Glutamatergic neuron (in vitro differentiated cells): ENCODE measurements at places on chromosomes 16 and 17. TPM values are rescaled to one million over a fixed set of nuclear protein-coding genes. Genes with fewer than 3 reads are reported as not detected.

DNA sequence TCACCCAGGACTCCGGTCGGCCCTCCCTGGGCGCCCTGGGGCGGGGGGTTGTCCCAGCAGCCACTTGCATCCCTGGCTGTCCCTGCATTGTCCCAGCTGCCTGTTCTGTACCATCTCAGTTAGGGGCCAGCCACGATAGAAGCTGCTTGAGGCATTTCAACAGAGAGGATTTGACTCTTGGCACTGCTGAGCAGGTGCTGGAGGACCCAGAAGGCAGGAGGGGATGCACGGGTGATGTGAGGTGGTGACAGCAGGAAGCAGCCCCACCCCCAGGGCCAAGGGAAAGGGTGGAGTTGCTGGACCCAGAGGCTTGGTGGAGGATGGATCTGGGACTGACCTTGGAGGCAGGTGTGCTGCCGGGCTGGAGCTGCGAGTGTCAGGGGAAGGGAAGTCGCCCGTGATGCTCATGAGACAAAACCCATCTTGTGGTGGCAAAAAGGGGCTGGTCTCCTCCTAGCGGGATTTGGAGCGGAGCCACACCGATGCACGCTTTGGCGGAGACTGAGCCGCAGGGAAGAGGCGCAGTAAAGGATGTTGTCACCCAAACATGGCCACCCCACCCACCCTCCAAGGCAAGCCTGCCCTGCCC is 188.0 kb upstream of the GSE1 start:
- H3K4me3 ChIP-seq, result no peak overlapping the region
- peak; percentile 21 for DNase-seq
- H3K27ac ChIP-seq, result peak overlapping the region; percentile 48
- peaks cover 43% of the 10 kb centered on the region for H3K4me1 ChIP-seq
- no peaks in the 10 kb centered on the region for H3K36me3 ChIP-seq
- peaks cover 6% of the 10 kb centered on the region for H3K27me3 ChIP-seq

- H3K27ac ChIP-seq, result peak overlapping the region; percentile 16
- peaks cover 14% of the 10 kb centered on the region for H3K36me3 ChIP-seq
- H3K4me3 ChIP-seq, result peak overlapping the region; percentile 33
- no peak for DNase-seq
- H3K27me3 ChIP-seq, result peaks cover 19% of the 10 kb centered on the region
- H3K4me1 ChIP-seq, result no peaks in the 10 kb centered on the region
These were observed 12.1 kb upstream of the DBNDD1 start for GRCh38 chr16:90031186-90031930.

DNA sequence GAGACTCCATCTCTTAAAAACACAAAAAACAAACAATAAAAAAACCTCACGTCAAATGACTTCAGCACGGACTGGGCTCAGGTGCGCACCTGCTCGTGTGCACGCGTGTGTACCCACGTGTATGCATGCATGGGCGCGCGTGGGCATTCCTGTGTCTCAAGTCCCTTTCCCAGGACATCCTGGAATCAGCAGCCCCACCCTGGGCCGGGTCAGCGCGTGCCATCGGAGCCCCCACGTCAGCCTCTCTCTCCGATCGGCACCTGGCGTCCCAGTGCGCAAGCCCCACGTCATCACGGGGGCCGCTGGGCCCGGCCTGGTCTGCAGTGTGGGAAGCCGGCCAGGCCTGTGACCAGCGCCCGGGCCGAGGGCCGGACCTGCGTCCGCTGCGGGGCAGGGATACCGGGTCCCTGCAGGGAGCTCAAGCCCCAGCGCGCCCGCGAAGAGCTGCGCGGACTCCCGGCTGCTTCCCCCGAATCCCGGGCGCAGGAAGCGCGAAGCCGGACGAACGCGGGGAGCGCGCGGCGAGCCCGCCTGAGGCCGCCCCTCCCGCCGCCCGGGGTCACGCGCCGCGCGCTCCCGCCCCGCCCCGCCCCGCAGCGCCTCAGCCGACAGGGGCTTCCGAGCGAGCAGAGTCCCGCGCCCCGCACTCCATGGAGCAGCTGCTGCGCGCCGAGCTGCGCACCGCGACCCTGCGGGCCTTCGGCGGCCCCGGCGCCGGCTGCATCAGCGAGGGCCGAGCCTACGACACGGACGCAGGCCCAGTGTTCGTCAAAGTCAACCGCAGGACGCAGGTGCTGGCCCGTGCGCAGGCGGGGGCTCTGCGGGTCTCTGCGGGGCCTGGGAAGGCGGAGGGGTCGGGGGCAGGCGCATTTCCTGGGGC is at the start of gene FN3K:
Gene FN3K (plus strand): TSS at position 629 of the 880 bp plus-strand sequence. CDS start 22 bp downstream, at position 651.
- peaks cover 17% of the 10 kb centered on the region for H3K36me3 ChIP-seq
- DNase-seq, result peak; percentile 79
- peaks cover 9% of the 10 kb centered on the region for H3K27me3 ChIP-seq
- peaks cover 2% of the 10 kb centered on the region for H3K4me1 ChIP-seq
- peak within 1 kb of the TSS; percentile 82 for H3K4me3 ChIP-seq
- peak within 1 kb of the TSS; percentile 48 for H3K27ac ChIP-seq

DNA sequence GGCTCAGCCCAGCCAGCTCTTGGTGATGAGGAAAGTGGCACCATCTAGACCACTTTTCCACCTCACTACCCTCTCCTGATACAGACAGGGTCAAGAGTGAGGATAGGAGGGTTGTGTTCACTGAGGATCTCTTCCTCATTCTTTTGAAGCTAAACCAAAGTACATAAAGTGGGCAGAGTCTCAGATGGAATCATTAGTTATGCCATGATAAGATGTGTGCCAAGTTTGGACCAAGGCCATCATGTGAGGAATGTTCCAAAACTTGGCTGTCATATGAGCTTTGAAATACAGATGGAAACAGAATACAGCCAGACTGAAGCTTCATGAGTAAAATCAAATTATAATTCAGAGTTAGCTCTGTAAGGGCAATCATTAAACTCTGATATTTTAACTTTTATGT is 37.2 kb downstream of the ACSM1 start:
- no peak overlapping the region for H3K4me3 ChIP-seq
- no peak overlapping the region for H3K27ac ChIP-seq
- no peaks in the 10 kb centered on the region for H3K4me1 ChIP-seq

- no peak overlapping the region for H3K27ac ChIP-seq
- peaks cover 2% of the 10 kb centered on the region for H3K27me3 ChIP-seq
- DNase-seq, result peak; percentile 69
- no peaks in the 10 kb centered on the region for H3K36me3 ChIP-seq
These were observed 831 bp upstream of the RCVRN start for GRCh38 chr17:9905902-9906301.

DNA sequence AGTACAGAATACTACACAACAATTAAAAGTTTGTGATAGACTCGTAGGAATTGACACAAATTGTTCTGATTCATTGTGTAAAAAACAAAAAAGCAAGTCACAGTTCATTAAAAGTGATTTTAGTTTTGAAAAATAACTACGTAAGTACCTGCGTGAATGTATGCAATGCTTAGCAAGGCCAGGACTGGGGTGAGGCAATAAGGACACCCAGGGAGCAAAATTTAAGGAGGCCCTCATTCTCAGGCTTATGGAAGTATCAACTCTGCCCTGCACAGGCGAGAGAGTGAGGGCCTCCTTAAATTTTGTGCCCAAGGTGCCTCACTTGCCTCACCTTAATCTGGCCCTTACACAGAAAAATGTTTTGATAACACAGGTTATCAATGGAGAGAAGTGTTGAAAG is 31.4 kb downstream of the NOG start:
- no peak overlapping the region for H3K4me3 ChIP-seq
- DNase-seq, result no peak
- no peaks in the 10 kb centered on the region for H3K4me1 ChIP-seq
- H3K36me3 ChIP-seq, result no peaks in the 10 kb centered on the region
- H3K27me3 ChIP-seq, result peaks cover 1% of the 10 kb centered on the region

DNA sequence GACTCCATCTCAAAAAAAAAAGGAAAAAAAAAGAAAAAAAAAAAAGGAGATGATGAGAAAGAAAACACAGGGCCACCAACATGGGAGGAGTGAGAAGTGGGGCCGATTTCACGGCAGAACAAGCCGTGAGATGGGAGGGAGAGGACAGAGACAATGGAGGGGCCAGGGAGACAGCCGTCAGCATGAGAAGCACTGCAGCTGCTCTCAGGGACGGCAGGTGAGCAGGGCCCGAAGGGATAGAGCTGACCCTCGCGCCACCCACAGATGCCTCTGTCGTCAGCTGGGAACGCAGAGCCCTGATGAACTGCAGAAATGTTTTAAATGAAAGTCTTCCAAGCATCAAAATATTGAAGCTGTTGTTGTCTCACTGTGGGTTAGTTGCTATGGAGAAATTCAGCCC is 20.3 kb downstream of the PITPNM3 start:
- DNase-seq, result no peak
- H3K27ac ChIP-seq, result no peak overlapping the region
- no peaks in the 10 kb centered on the region for H3K36me3 ChIP-seq
- H3K4me1 ChIP-seq, result no peaks in the 10 kb centered on the region
- H3K27me3 ChIP-seq, result peaks cover 2% of the 10 kb centered on the region
- no peak overlapping the region for H3K4me3 ChIP-seq

GRCh38 chr16:1075546-1075945 is 3.0 kb downstream of the SSTR5 start:
- H3K27ac ChIP-seq, result no peak overlapping the region
- DNase-seq, result peak; percentile 67
- no peak overlapping the region for H3K4me3 ChIP-seq
- peaks cover 10% of the 10 kb centered on the region for H3K4me1 ChIP-seq
- H3K27me3 ChIP-seq, result peaks cover 8% of the 10 kb centered on the region

- H3K4me1 ChIP-seq, result peaks cover 3% of the 10 kb centered on the region
- no peak overlapping the region for H3K4me3 ChIP-seq
- H3K36me3 ChIP-seq, result no peaks in the 10 kb centered on the region
- no peak for DNase-seq
- H3K27me3 ChIP-seq, result peaks cover 3% of the 10 kb centered on the region
These were observed 45.2 kb downstream of the SLC6A2 start for GRCh38 chr16:55700961-55701360.

GRCh38 chr17:75720656-75721462 is at the start of gene ITGB4:
TSS of gene ITGB4 (plus strand) at chr17:75721459. CDS start at chr17:75724704, 3,245 bp downstream.
- H3K27me3 ChIP-seq, result peaks cover 6% of the 10 kb centered on the region
- no peak within 1 kb of the TSS for H3K27ac ChIP-seq
- H3K4me1 ChIP-seq, result no peaks in the 10 kb centered on the region
- DNase-seq, result no peak
- H3K36me3 ChIP-seq, result no peaks in the 10 kb centered on the region
- H3K4me3 ChIP-seq, result peak within 1 kb of the TSS; percentile 69

GRCh38 chr16:75924397-75924796 is 198.1 kb upstream of the CPHXL start:
- no peaks in the 10 kb centered on the region for H3K36me3 ChIP-seq
- no peak for DNase-seq
- H3K4me1 ChIP-seq, result peaks cover 6% of the 10 kb centered on the region
- no peak overlapping the region for H3K27ac ChIP-seq

GRCh38 chr17:4340914-4341615 is 25.4 kb downstream of the UBE2G1 start:
- H3K4me3 ChIP-seq, result no peak overlapping the region
- H3K27me3 ChIP-seq, result no peaks in the 10 kb centered on the region
- no peak for DNase-seq
- no peak overlapping the region for H3K27ac ChIP-seq

The CDH5 gene
- total RNA-seq, result 9.6 TPM

The IQCK gene
- 5.1 TPM for total RNA-seq

The TNP2 gene
- total RNA-seq, result not detected

The EPN3 gene
- total RNA-seq, result 0.12 TPM

The ODAD4 gene
- 3.4 TPM for total RNA-seq
